ENCODE measurements at places on chromosomes 2 and 18.

DNA sequence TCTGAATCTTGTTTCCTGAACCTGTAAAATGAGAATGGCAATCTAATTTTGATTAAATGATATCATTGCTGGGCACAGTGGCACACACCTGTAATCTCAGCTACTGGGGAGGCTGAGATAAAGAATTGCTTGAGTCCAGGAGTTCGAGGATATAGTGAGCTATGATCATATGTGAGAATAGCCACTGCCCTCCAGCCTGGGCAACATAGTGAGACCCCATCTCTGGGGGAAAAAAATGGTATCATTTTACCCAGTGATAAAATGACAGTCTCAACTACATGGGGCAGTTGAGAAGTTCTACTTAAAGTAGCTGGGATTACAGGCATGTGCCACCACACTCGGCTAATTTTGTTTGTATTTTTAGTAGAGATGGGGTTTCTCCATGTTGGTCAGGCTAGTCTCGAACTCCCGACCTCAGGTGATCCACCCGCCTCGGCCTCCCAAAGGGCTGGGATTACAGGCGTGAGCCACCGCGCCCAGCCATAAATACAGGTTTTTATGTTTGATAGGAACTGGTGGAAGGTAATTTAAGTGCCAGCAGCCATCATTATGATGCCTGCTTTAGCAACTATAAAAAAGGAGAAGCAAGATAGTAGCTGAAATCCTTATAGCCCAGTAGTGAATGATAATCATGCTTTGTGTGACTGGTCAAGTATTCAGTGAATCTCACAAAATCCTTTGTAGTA is 17.0 kb downstream of the BZW1 start:
- no peak for DNase-seq

DNA sequence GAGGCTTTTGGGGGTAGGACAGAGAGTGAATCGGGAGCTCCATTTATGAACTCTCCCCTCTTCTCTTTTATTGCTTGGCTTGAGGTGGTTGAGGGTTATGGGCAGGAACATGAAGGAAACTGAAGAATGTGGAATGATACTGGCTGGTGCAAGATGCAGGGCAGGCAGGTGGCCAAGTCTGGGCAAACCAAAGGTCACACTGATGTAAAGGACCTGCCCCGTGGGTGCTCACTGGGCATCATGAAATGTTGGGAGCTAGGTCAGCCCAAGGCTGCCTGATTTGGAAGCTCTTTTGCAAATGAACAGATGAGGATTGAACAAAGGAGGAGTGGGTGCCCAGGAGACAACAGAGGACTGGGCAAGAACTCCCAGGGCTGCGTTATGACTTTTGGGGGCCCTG is 328.9 kb downstream of the CLIP4 start:
- DNase-seq, result no peak

DNA sequence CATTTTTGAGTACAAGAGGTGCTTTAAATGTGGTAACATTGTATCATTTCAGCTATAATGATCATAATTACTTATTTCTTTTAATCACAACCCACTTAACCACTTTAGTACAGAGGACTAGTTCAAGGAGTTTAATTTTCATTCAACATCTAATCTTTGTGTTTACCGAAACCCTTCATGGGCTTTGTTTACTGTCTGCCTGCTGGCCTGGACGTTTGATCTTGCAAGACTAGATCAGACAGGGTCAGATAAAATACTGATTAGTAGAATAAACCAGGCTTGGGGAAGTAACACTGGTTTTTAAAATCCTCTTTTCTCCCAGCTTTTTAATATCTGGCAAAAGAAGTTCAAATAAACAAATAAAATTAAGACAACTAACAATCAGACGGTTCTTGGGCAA is 93.6 kb downstream of the SATB2 start:
- no peak for DNase-seq

- DNase-seq, result no peak
These were observed 36.7 kb upstream of the ITGA4 start for GRCh38 chr2:181420259-181421130.

DNA sequence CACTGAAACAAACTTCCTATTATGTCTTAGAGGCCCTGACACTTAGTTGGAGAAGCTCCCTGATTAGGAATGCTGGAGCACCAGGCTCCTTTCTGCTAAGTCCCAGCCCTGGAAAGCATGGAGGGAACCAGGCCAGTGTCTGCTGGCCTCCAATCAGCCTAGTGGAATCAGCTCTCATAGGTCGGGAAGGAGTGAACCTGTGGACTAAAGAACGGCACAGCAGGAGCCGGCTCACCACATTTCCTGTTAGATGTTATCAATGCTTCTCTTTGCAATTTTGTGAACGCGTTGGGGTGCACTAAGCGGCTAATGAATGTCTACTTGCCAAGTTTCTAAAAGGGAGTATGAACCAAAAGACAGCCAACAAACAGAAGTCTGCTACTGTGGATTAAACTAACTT is 296.6 kb downstream of the NAPG start:
- no peak for DNase-seq

- no peak for DNase-seq
These were observed 164.2 kb downstream of the MYT1L start for GRCh38 chr2:2166881-2167280.

DNA sequence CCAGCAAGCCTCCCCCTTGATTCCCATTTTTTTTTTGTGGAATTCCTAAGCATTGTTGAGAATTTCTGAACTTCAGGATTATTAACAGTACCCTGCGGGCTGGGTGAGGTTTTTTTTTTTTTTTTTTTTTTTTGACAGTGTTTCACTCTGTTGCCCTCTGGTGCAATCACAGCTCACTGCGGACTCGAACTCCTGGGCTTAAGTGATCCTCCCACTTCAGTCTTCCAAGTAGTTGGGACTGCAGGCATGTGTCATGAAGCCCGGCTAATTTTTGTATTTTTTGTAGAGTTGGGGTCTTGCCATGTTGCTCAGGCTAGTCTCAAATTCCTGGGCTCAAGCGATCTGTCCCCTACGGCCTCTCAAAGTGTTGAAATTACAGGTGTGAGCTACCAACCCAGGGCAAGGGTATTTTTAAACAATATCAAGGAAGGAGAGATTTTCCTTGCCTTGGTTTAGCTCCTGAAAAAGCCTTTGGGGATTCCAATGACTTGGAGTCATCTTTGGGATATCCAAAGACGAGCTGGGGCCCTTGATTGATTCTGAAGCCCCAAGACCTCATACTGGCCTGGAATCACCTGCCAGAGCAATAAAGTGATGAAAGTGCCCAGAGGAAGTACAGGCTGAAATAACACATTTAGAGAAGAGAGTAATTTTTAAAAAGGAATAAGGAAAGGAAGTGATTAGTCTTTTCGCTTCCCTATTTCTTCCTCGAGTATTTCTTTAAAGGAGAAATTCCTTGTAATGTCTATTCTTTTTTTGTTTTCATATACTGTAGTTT is 240.2 kb downstream of the TGIF1 start:
- DNase-seq, result no peak

DNA sequence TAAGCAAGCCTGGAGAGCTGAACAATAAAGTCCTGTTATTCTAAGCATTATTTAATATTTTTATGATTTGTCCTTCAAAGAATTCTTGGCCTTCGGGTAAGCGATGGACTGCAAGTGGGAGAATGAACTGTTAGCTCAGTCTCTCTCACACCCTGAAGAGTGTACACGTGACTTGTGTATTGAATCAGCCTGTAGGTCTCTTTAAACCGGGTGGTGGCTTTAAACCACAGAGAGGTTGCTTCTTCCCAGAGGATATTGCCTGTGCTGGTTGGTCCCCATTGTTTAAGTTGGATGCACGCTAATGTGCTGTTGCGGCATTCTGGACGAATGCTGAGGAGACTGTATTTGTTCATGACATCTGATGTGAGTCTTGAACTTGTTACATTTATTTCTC is 183.3 kb downstream of the LTBP1 start:
- DNase-seq, result no peak

- DNase-seq, result no peak
These were observed 68.4 kb upstream of the ALPP start for GRCh38 chr2:232310121-232310520.

- no peak for DNase-seq
These were observed 146.1 kb downstream of the RIT2 start for GRCh38 chr18:42969366-42969765.

DNA sequence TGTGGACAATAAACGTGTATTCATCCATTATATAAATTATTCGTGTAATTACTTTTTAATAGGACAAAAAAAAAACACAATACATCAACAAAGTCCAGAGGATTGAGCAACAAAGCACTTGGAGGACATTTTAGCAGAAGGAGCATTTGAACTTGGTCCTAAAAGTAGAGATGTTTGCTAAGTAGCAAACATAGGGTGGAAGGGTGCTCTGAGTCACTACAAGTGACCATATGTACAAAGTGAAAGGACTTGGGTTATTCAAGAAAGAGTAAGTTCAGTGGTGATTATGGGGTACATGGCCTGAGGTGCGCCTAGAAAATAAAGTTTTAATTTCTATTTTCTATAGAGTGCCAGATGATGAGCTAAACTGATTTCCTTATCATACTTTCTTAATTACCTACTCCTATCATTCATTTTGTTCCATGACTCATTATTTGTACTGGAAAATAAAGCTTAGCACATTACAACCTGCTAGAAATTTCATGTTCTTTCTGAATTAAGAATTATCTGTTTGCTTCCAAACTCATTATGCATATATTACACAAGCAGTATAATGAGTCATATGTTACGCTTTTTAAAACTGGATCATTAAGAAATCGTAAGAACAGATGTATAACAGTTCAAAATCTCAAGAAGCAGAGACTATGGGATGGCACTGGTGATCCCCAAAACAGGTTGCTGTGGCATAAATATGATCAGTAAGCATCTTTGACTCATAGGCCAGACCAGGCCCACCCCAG is 13.1 kb upstream of the PPP1R1C start:
- DNase-seq, result no peak

- no peak for DNase-seq
These were observed 31.8 kb upstream of the COL6A3 start for GRCh38 chr2:237445611-237446337.

GRCh38 chr18:36335476-36336279 is 38.2 kb downstream of the FHOD3 start:
- DNase-seq, result no peak

- no peak for DNase-seq
These were observed 182.5 kb downstream of the PRKCE start for GRCh38 chr2:45833968-45834344.

- DNase-seq, result no peak
These were observed 21.3 kb downstream of the PSME4 start for GRCh38 chr2:53949457-53949856.

- DNase-seq, result peak; percentile 32
These were observed 96.2 kb upstream of the ZNF532 start for GRCh38 chr18:58768293-58768974.

GRCh38 chr2:27288610-27289009 is 6.4 kb downstream of the TRIM54 start:
- no peak for DNase-seq

- DNase-seq, result no peak
These were observed 172.3 kb downstream of the INO80D start for GRCh38 chr2:205913668-205914067.

DNA sequence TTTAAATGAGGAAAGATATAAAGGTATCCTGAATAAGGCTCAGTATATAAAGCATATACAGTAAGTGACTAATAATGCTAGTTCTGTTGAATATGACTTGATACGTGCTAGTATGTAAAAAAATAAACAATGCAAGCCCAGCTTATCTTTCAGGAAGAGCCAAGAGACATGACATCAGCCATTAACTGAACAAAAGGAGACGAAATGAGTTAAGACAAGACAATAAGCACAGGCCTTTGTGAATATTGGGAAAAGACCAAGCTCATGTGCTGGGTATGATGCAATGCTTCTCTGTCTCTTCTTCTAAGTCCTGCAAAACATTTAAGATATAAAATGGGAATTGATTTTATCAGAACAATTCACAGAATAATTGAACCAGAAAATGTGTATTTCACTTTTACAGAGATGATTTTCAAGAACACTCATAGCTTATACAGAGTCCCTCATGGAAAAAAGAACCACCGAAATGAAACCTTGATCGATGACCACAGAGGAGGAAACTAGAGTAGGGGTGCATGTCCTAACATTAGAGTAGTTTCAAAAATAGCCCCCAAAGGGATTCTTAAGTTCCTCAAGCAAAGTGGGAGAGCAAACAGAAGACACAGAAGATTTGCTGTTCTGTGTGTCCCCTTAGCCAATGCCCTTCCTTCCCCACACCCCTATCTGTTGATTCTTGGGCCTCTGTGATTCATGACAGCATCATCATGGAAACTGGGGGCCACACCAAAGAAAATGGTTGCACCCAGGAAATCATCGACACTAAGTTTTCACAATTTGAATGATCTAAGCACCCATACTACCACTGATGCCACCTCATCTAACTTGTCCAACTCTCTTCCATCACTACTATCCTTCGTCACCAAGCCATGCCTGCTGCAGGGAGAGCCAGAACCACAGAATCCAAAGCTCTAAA is 68.0 kb upstream of the CRIM1 start:
- DNase-seq, result no peak

GRCh38 chr2:144995482-144995881 is 475.6 kb upstream of the ZEB2 start:
- DNase-seq, result no peak

- DNase-seq, result no peak
These were observed 324.1 kb upstream of the THUMPD2 start for GRCh38 chr2:40103163-40103562.

DNA sequence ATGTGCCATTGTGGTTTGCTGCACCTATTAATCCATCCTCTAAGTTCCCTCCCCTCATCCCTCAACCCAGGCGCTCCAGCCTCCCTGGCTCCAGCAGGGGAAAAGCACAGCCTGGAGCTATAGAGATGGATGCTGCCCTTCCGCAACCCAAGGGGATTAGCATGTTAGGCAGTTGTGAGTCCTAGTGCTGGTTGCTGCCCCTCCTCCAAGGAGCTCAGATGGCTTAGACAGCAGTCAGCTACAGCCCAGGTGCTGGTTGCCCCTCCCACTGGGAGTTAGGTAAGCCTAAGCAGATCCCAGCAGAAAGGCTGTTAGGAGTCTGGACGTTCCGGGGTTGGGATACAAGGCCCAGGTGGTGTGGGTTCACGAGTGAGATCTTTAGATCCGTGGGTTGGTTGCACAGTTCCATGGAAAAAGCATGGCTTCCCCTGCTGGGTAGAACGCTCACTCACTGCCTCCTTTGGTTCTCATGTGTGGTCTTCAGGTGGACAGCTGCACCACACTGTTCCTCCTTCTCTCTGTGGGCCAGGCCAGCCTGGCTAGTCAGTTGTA is 446.1 kb downstream of the ZNF804A start:
- DNase-seq, result no peak

- DNase-seq, result no peak
These were observed 259.1 kb upstream of the AGAP1 start for GRCh38 chr2:235234736-235235135.

- DNase-seq, result no peak
These were observed 79.3 kb downstream of the NRXN1 start for GRCh38 chr2:50952596-50952995.

GRCh38 chr2:226892729-226893128 is 56.9 kb downstream of the RHBDD1 start:
- no peak for DNase-seq

GRCh38 chr2:9554921-9555296 is 721 bp downstream of the ADAM17 start:
- DNase-seq, result no peak

DNA sequence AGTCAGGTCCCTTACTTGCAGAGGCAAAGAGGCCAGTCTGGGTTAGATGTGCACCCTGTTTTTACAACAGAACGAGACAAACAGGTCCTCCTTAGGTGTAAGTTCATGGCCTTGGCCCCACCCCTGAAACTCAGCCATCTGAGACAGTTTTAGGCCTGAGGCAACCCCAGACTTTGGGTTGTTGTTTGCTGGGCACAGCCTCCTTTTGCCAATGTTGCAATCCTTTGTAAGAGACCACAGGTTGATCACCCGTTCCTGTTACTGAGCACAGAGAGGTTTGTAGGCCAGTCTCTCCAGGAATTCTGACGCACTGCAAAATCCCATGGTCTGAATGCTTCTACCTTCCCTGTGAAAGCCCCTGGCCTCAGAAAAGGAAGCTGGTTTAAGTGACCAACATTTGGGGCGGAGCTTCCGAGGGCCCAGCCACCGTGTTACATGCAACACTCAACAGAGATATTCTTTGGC is 15.5 kb upstream of the IL1RN start:
- DNase-seq, result no peak
